ENCODE measurements at places on chromosomes 5 and 9.

- no peak for DNase-seq
Observed at GRCh38 chr9:29214154-29214689, 1640.9 kb upstream of the C9orf72 start.

DNA sequence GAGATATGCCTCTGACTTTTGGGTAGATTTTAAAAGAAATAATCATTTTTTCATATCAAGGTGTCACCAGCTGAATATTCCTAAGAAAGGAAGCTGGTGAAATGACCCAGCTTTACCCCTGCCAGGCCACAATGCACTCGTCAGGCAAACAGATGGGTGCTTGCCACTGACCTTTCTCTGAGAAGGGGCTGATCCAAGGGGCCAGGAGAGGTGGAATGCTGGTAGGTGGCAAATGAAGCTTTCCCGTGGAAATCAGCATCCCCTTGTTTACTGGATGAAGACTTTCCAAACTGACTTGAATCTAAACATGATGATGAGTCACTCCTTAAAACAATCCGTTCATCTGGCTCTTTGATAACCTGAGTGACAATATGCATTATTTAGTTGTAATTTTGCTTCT is 44.3 kb upstream of the PLPP6 start:
- DNase-seq = no peak

GRCh38 chr5:10599862-10600284 is 36.0 kb downstream of the ANKRD33B start:
- DNase-seq = no peak

- no peak for DNase-seq
Observed at GRCh38 chr5:113179156-113179555, 202.6 kb downstream of the DCP2 start.

DNA sequence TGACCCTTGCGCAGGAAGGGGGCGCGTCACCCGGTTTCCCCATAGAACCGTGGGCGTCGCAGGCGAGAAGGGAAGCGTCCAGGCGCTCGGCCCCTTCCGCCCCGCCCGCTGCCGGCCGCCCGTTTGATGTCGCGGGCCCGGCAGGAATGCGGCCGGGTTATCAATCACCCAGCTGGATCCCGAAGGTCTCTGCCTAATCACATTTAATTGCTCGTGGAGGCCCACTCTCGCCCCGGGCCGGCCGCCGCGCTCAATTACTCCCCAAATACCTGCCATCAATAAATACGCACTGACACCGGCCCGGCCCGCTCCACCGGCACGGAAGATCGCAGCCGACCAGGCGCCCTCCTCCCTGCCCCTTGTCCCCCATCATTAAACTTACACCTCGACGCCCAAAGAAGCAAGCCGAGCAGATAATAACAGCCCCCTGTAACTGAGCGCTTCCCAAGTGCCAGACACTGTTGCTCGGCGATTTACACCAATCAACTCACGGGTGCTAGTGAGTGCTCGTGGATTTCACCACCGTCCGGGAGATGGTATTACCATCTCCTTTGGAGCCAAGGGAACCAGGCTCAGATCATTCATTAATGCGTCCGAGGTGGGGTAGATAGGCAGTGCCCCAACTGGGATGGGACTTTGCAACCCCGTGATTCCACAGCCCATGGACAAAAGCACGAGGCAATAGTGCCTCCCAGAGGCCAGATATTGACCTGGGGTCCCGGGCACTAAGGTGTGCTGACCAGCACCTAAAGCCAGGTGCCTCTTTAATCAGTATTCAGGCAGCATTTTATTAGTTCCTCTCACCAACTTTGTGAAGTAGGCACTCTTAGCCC is 11.3 kb downstream of the MSX2 start:
- peak; percentile 27 for DNase-seq

DNA sequence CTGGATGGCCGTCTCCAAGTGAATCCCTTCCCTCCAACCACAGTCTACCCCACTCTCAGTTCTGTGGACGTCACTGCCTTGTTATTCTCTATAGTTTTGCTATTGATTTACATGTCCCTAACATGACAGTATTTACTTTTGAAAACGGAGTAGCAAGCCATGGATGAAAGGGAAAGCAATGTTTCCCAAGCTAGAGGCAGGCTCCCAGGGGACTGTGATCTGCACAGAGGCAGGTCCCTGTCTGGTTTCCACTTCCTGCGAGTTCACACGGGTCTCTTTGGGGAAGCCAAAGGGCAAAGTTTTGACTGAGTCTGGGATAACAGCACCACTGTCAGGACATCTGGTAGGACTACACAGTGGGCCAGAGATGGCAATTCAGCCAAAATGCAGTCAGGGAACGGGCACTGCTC is 12.7 kb downstream of the C9orf153 start:
- no peak for DNase-seq

- DNase-seq = peak; percentile 75
Observed at GRCh38 chr5:180830253-180831138, 27.9 kb upstream of the MGAT1 start.

GRCh38 chr9:130491830-130492482 is 47.2 kb downstream of the ASS1 start:
- DNase-seq = no peak

GRCh38 chr9:7760014-7760415 is 39.6 kb downstream of the DMAC1 start:
- no peak for DNase-seq

DNA sequence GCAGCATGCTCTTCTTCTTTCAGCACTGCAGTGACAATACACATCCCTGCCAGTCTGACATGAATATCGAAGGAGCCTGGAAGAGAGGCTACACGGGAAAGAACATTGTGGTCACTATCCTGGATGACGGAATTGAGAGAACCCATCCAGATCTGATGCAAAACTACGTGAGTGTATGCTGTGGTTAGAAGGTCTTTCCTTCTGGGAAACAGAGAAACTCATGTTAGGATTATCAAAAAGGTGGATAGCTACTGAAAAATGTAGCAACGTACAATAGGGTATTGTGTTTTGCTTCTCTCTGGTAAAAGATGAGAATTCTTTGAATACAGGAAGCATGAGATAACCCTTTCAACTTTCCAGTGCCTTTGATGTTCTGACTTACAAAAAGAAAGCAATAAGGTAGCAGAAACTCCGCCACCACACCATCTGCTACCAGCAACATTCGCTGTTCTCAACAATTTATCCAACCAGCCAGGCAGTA is 133.3 kb downstream of the PCSK5 start:
- no peak for DNase-seq

GRCh38 chr9:88766778-88767503 is 224.3 kb upstream of the S1PR3 start:
- no peak for DNase-seq

- peak; percentile 85 for DNase-seq
Observed at GRCh38 chr9:8552732-8553131, 753.2 kb upstream of the DMAC1 start.

GRCh38 chr9:97531888-97532376 is 30.5 kb downstream of the TMOD1 start:
- no peak for DNase-seq

Measured in head of caudate nucleus (tissue), 42 donors.